AML-193 (cell line): ENCODE measurements at places on chromosomes 6 and 20.

GRCh38 chr20:57856658-57857057, 146.8 kb upstream of the PMEPA1 start:
- DNase-seq = no peak

GRCh38 chr6:129186988-129187387, 304.1 kb downstream of the LAMA2 start:
- no peak for DNase-seq

- no peak for DNase-seq
These were observed 25.7 kb upstream of the PTGIS start for GRCh38 chr20:49593466-49594142.

GRCh38 chr6:89984926-89985750, 90.9 kb downstream of the GJA10 start:
- DNase-seq = no peak

DNA sequence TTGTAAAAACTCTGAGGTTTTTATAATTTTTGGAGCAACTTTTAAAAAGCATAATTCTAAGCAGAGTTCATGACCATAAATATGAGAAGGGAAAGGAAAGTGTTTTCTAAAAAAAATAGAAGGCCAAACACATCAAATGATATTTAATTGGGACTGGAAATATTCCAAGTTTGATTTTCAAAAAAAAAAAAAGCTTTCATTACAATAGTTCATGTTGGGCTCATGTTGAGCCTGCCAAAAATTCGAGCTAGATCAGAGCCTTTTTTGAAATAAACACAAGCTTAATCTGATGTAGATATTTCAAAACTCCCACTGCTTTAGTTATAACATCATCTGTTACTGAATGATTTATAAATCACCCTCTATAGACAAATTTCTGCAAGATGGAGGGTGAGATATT, 163.4 kb upstream of the DEFB112 start:
- no peak for DNase-seq

- DNase-seq = no peak
These were observed 129.5 kb upstream of the CEP162 start for GRCh38 chr6:84356907-84357306.

- no peak for DNase-seq
These were observed 34.9 kb downstream of the AGPAT4 start for GRCh38 chr6:161239001-161239400.

DNA sequence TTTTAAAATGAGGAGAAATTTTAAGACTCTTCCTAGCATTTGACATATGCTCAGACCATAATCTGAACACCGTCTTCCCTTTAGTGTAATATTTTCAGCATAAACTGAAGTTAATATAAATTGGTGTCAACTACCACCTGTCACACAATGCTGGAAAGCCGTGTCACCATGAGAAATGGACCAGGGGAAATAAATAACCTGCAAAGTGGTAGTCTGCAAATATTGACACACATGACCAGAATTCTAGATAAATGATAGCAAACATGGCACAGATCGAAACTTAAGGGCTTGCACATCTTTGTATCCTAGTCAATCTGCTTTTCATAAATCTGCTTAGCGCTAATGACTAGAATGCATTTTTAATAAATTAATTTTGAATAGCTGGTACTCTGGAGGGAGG, 191.9 kb downstream of the CD83 start:
- DNase-seq = no peak

DNA sequence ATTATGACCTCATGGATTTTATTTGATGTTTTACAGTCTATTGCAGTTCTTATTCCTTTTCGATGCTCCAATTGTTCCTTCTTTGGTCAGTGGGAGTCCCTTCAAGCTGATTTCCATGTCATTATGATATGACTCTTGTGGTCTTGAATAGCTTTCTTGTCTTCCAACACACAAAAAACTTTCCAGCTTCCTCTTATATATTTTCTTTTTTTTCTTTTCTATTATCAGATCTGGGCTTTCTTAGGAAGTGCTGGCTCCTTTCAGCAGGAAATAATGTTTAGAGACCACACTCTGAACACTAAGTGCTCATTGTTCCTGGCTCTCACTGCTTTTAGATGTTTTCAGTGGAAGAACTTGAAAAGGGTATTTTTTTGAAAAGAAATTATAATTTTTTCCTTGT, 3.1 kb upstream of the SLC17A1 start:
- DNase-seq = no peak

DNA sequence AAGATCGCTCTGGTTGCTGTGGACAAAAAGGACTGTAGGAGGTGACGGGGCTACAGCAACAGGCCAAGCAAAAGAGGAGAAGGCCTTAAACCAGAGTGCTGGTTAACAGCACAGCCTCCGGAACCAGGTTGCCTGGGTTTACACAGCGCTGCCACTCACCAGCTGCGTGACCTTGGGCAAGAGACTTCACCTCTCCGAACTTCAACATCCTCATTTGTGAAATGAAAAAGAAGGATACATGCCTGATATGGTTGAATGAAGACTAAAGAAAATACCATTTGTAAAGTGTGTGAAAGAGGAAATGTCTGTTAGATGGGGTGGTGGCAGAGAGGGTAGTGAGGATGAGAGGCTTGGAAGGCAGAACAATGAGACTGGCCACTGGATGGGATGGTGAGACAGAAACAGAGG, 44.9 kb downstream of the PREX1 start:
- no peak for DNase-seq

- no peak for DNase-seq
These were observed 29.1 kb upstream of the APCDD1L start for GRCh38 chr20:58544286-58544685.

GRCh38 chr20:17636523-17637412, 45.3 kb downstream of the RRBP1 start:
- no peak for DNase-seq

GRCh38 chr6:158854214-158855101, 35.3 kb upstream of the EZR start:
- no peak for DNase-seq

DNA sequence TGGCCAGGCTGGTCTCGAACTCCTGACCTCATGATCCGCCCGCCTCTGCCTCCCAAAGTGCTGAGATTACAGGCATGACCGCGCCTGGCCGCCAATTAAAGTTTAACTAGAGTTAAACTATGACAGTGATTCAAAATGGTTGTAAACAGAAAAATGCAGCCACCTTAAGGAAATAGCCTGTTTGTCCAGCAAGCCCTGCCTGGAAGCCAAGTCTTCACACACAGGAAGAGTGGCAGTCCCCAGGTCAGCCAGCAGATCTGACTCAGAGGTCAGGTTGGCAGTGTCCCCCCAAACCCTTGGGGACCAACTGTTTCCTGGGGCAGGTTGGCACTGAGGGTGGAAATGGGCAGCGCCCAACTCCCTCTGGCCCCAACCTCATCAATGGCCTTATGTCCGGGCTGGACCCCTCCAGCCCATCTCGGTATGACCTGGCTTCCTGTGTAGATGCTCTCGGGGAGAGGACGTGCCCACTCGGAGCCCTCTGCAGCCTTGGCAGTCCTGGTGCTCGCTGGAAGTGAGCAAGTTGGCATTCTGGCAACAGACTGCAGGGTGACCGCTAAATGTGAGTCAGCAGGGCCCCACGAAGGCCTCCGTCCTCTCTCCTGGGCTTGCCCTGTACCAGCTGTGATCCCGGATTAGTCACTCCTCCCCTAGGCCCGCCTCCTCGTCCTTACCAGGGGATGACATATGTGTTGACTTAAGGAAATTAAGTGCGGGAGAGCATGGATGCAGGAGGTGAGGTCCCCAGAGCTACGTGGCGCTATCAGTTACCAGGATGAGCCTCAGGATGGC, 9.7 kb upstream of the HSP90AB1 start:
- peak; percentile 96 for DNase-seq

- no peak for DNase-seq
These were observed 40.2 kb upstream of the IFNGR1 start for GRCh38 chr6:137259349-137259748.

DNA sequence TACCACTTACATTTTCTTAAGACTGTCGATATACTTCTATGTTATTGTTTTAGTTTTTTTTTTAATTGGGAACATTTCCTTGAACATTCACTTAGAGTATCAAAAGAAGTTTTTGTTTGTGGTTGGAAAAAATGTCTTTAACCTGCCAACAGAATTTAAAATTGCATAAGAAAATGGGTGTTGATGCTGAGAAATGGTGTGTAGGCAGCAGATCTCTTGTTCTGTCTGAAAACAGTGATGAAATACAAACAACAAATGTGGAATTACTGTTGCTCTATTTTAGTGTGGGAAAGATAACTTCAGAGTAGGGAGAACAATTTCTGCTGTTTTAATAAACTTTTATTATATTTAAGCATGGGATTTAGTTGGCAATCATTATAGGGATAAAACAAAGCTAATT, 293.5 kb downstream of the CDKAL1 start:
- no peak for DNase-seq

GRCh38 chr6:99522531-99522930, 7.3 kb upstream of the USP45 start:
- DNase-seq = no peak

DNA sequence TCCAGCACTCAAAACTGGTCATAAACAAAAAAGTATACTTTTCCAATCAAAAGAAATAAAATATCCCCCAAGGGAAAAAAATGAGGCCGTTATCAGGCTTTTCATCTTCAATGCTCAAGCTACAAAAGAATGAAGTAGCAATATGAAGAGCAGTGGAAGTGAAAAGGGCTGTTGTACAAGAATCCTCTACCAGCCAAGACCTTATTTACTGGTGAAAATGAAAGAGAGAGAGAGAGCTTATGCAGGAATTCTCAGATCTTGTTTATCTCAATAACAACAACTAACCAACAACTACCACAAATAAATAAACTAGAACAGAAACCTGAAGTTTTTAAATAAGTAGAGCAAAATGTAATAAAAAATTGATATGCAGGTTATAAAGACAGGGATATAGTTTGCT, 400.6 kb downstream of the HDGFL1 start:
- no peak for DNase-seq

DNA sequence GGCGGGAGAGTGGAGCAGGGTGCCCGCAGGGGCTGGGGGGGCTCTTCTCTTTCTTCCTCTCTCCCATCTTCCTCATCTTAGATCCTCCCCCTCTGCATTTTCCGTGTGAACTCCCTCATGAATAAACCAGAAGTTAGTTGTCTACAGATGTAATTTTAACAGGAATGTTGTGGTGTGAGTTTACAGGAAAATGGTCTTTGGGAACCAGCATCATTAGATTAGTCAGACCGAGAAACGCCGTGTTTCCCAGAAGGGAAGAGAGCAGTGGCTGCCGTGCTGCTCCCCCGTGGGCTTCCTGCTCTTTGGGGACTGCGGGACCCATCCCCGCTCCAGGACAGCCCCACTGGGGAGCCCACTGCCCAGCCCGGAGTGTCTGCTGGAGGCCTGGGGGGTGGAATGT, 3.4 kb downstream of the MYT1 start:
- DNase-seq = no peak

DNA sequence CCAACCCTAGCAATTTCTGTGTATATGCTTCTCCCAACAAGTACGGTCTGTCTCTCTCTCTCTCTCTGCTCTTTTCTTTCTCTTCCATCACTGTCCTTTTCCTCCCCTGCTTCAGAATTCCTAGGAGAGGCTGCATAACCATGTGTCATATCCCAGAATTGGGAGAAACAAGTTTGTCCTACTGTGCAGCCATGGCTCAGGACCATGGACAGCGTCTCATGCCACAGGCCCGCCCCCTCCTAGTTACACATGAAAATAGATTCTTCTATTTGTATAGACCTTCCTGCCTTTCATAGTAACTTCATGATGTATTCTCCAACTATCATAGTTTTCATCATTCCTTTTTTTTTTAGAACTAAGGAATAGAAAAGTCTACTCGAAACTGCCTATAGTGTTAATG, 98.0 kb downstream of the FNDC1 start:
- DNase-seq = no peak

DNA sequence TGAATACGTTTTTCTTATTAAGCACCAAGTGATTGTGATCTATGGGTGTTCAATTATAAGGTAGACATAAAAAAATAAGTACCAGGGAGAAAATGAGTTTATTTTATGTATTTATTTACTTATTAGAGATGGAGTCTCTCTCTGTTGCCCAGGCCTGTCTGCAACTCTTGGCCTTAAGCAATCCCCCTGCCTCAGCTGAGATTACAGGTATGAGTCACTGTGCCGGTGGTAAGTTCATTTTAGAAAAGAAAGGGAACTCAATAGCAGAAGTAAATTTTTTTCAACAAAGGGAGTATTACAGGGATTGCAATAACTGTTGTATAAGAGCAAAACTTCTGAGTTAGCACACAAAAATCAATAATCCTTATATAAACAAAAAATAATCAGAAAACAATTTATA, 98.7 kb upstream of the FUT9 start:
- DNase-seq = peak; percentile 62

- no peak for DNase-seq
These were observed 2.5 kb upstream of the PPP2R5D start for GRCh38 chr6:42981836-42982235.

DNA sequence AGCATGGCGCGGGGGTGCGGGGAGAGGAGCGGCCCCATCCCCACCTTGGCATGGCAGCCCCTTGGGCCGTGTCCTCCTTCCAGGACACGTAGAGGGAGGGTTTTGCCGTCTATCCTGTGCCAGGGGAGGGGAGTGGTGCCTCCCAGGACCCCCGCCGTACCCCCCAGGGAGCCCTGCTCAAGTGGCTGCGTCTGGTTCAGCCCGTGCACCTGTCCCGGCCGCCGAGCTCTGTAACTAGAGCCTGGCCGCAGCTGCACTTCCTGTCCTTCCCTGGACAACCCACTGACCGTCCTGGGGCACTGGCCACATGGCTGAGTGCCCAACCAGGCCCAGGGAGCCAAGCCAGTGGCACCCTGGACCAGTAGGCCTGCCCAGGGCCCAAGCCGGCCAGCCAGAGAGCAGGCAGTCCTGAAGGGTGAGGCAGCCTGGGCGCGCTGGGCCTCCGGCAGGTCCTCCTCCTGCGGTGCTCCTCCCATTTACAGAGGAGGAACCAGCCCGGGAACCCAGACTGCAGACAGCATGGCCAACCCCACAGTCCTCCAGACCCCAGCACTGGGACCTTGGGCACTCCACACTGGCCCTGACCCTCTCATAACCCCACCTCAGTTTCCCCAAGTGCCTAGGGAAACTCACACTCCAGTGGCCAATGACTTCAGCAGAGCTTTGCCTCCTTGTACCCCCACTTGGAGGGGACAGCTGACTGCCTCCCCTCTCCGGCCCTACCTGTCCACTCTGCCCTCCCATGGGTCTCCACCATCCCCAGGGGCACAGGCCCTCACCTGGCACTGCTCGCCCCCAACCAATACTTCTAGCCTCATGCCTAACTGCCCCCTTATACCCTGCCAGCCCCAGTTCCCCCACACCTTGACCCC, 8.7 kb downstream of the LAMA5 start:
- no peak for DNase-seq

DNA sequence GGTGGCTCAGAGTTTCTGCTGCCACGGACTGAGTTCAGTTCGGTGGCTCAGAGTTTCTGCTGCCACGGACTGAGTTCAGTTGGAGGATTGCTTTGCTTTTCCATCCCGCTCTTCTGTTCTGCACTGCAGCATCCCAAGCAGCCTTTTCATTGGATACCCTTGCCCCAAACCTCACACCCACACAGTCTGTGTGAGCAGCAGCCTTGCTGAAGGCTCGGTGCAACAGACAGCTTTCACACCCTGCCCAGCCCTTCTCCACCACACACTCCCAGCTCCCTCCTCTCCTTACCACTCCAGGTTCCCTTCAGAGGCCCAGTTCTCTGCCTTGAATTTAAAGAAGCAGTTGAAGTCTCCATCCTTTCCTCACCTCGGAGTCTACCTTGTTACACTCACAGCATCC, 52.5 kb upstream of the CHD6 start:
- no peak for DNase-seq

GRCh38 chr6:145189836-145190235, 545.5 kb downstream of the EPM2A start:
- DNase-seq = no peak
